ENCODE measurements at places on chromosomes 3 and 15. TPM values are rescaled to one million over a fixed set of nuclear protein-coding genes. Genes with fewer than 3 reads are reported as not detected.

SNTN gene
- not detected for total RNA-seq

AQP9 gene
- total RNA-seq = 4.8 TPM

PRSS50 gene
- total RNA-seq = not detected

SETMAR gene
- total RNA-seq = 10.8 TPM

CSTA gene
- 3.3 TPM for total RNA-seq

GPR149 gene
- not detected for total RNA-seq

SPESP1 gene
- 8.8 TPM for total RNA-seq

ARHGEF26 gene
- 5.5 TPM for total RNA-seq

ANXA2 gene
- 3,595 TPM for total RNA-seq

MYLK gene
- 6.8 TPM for total RNA-seq

MASP1 gene
- total RNA-seq = 7.0 TPM

CCR9 gene
- not detected for total RNA-seq

SCAP gene
- 79.0 TPM for total RNA-seq

ZNF620 gene
- 0.73 TPM for total RNA-seq

APOD gene
- total RNA-seq = 204 TPM

NSUN3 gene
- total RNA-seq = 15.4 TPM
